ENCODE measurements at places on chromosomes 4 and X. TPM values are rescaled to one million over a fixed set of nuclear protein-coding genes. Genes with fewer than 3 reads are reported as not detected.

Gene WNK3
- total RNA-seq: 17.2 TPM

DNA sequence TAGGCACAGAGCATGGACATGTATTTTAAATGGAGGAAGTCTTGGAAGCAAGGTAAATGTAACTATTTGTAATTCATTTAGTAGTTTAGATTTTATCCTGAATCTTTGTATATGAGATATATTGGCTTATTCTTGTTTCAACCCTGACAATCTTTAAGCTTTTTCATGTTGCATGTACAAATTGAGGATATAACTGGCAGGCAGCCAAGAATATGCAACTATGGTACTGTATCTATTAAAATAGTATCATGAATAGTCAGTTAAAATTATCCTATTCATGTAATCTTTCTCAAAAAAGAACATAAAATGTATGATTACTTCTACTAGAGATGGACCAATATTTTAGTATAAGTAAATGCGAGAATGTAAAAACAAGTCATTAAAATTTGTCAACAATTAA, 1141.5 kb downstream of the PCDH18 start:
- DNase-seq: no peak
- no peaks in the 10 kb centered on the region for H3K36me3 ChIP-seq
- H3K4me3 ChIP-seq: no peak overlapping the region
- H3K27ac ChIP-seq: no peak overlapping the region
- H3K4me1 ChIP-seq: no peaks in the 10 kb centered on the region

Gene FAM241A
- total RNA-seq: 0.20 TPM

DNA sequence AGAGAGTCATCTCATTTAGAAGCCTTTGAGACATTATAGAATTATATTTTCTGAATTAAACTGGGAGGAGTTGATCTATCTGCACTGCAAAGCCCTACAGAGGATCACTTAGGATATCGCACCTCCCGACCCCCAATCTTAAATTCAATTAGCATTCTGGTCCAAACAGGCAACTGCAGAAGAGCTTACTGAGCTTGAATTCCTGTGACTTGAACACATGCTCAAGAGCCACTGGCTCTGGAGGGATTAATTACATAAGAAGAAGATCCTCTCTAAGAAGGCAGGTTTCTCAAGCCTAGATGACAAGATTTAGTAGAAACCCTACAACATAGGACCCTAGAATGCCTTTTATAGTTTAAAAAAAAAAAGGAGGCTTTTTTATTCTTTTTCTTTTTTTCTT, 548.9 kb downstream of the ARAP2 start:
- H3K4me3 ChIP-seq: no peak overlapping the region

Gene APOOL
- total RNA-seq: 18.1 TPM
